ENCODE measurements at places on chromosomes 2 and 18.
A peak's percentile ranks its signal among the peaks of the same experiment; 100 is the strongest.

- DNase-seq, result no peak
These were observed 122.2 kb upstream of the ITGB6 start for GRCh38 chr2:160322320-160322719.

DNA sequence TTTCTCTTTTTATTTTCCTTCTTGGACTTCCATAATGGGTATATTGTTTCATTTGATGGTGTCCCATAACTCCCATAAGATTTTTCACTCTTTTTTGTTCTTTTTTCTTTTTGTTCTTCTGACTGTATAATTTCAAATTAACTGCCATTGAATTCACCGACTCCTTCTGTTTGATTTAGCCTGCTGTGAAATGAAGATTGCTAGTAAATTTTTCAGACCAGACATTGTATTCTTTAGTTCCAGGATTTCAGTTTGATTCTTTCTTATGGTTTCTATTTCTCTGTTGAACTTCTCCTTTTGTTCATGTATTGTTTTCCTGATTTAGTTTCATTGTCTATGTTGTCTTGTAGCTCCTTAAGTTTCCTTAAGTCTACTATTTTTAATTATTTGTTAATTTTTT lies 87.6 kb upstream of the SPOPL start:
- DNase-seq, result no peak

DNA sequence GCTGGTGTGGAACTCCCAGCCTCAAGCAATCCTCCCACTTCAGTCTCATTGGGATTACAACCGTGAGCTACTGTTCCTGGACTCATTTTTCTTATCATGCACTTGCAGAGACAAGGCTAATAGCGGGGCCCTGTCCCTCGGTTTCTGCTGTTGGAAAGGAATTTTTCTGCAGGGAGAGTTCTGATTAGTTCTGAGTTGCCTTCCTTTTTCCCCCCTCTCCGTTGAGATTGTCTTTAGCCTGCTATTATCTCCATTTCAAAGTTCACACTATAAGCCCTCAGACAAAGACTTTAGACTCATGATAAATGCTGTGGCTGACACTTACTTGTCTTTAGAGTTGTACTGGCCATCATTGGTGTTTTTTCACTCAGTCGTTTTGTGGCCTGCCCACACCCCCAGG lies 97.2 kb downstream of the NCOA1 start:
- DNase-seq, result no peak

- DNase-seq, result no peak
These were observed 57.3 kb upstream of the MBOAT2 start for GRCh38 chr2:9060819-9061218.

DNA sequence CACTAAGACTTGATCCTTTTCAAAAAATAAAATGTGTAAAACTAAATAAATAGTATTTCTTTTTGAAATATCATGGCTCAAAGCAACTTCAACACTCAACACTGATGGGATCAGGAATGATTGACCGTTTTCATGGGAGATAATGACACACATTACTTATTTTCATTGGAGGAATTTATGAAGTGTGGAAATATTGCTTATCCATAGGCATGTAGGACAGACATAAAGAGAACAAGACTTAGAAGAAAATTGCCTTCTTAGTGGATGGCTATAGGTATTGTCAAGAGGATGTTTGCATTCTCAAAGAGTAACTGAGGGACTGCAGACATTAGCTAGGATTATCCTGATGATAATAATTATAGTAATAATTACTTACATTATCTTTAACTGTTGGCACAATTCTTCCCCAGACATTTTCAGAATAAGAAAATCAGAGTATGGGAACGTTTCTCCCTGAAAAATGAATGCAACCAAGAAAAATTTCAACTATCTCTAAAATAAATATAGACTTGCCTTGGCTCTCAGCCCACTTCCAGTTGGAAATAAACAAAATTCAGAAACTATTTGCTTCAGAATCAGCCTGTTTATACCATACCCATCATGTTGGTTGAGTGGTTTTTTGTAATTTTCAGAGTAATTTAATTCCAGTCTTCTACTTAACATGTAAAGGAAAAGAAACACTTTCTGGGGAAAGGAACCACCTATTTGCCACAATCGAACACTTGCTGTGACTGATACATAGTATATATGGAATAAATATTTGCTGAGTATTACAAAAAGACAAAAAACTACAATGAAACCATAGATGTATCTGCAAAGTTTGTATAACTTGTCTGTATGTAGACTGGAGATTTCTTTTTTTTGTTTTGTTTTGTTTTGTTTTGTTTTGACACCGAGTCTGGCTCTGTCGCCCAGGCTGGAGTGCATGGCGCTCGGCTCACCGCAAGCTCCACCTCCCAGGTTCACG lies 165.7 kb downstream of the TMX3 start:
- DNase-seq, result no peak

DNA sequence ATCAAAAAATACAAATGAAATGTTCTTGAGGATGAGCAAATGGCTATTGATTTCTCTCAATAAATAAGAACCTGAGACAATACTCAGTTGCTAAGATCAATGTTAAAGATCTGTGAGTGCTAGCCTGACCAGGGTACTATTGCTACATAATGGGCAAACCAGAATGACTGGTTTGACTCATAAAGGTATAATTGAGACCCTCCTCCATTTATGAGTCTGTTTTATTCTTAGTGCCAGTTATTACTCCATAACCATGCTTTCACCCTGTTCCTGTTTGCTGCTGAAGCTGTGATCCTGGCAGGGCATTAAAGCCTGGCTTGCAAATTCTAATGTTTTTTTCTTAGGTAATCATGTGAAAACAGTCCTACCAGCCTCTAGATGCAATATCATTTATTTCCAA lies 56.6 kb upstream of the PPM1B start:
- no peak for DNase-seq

DNA sequence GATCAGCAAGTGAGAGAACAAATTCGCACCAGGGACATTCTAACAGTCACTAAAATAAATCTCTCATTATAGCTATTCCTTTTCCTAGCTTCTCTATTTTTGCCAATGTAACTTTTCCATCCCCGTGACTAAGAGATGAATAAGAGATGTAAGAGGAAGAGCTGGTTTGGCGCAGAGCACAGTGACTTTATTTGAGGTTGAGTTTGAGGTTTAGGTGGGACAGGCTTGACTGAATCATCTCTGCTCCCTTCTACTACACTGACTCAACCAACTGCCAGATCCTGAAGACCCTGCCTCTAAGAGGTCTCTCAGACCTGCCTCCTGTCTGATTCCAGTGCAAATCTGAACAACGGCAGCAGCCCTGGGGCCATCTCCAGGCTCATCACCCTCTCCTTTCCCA lies 28.0 kb downstream of the RFX8 start:
- DNase-seq, result no peak

GRCh38 chr18:57660961-57661360 lies 39.3 kb upstream of the NARS1 start:
- no peak for DNase-seq

DNA sequence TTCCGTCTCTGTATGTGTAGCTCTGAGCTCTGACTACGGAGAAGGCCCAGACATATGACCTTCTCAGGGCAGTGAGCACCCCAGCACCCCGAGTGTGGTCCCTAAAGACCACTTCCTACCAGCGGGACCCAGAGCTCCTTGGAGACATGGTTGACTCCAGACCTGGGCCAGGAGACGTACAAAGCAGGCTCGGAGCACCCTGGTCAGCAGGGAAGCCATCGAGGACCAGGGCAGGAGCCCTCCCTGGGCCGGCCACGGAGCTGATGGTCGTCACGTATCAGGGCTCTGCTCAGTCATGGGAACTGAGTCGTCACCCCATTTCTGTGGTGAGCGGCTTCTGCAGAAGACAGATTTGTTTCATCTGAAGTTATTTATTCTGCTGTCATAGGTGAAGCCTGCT lies 12.8 kb upstream of the NEU4 start:
- no peak for DNase-seq

- DNase-seq, result no peak
These were observed 59.6 kb upstream of the LTBP1 start for GRCh38 chr2:32887125-32887524.

GRCh38 chr18:47549021-47549540 lies 297.6 kb upstream of the SKOR2 start:
- no peak for DNase-seq

DNA sequence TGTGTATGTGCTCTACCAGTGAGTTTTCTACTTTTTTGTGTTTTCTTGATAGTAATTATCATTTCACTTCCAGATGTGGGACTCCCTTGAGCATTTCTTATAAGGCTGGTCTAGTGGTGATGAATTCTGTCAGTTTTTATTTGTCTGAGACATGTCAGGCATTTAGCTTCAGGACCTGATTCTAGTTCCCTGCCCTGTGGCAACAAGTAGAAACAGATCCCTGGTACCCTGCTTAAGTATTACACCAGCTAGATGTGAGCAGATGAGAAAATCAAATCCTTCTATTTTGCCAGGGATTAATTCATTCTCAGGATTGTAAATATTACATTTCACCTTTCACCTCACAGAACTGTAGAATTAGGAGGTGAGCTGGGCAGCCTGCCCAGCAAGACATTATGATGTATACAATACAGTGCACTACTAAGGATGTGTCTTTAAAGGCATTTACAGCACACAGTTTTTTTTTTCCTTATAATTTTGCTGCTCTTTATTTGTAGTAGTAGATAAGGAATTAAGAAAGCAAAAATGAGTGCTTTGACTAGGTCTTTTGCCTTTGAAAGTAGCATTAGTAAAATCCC lies 35.1 kb downstream of the GALM start:
- no peak for DNase-seq

GRCh38 chr18:10059610-10060468 lies 146.0 kb downstream of the VAPA start:
- DNase-seq, result no peak

DNA sequence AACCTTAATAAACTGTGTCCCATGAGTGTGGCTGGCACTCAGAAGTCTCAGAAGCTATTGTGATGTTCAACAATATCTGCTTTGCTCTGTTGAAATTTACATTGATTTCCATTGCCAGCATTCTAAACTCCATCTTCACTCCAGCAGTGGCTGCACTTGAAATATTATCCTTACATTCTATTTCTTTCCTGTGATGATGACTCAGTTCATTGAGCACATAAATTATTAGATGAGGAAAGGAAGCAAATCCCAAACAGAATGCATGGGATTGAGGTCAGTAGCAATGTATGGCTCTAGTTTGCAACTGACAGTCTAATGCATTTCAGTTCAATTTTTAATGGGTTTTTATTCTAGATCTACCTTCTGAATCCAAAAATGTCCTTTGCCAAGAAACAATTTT lies 92.4 kb upstream of the TTN start:
- no peak for DNase-seq

GRCh38 chr2:226497146-226497909 lies 302.3 kb downstream of the IRS1 start:
- no peak for DNase-seq

GRCh38 chr2:217993817-217994463 lies 8.9 kb downstream of the TNS1 start:
- peak; percentile 9 for DNase-seq

GRCh38 chr2:220646424-220646823 lies 925.7 kb downstream of the EPHA4 start:
- DNase-seq, result no peak

DNA sequence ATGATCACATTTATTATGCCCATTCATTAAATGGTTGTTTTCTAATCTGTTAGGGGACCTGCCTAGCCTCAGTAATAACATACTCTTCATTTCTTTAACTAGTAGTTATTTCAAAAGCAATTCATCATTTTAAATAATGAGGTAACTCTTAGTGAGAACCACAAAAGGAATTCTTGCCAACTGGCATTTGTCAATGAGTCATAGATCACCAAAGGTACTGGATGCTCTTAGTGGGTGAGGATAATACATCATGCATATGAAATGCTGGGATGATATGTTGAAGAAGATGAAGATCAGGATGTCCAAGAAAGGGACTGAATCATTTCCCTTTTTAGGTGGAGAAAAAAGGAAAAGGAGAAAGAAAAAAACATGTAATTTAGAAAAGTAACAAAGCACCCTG lies 826.2 kb upstream of the DDX18 start:
- DNase-seq, result no peak

DNA sequence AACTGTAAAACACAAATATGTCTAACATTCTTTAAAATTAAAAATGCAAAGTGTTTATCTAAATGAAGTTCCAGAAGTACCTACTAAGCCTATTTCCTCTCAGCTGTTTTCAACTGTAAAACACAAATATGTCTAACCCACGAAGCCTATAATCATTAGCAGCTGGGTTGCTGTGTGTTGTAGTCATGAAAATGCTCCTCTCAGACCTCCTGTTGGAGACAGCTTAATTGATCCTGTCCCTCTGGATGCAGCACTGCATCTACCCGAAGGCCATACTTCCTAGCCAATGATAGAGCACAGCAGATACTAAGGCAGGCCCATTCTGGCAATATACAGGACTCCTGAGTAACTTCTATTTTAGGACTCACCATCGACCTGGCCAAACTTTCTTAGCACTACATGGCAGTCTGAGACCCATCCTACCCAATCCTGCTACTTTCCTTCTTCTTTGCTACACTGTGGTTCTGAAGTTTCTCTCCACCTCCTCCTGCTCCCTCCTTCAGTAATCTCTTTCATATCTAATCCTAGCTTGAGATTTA lies 92.5 kb upstream of the RBBP8 start:
- no peak for DNase-seq

DNA sequence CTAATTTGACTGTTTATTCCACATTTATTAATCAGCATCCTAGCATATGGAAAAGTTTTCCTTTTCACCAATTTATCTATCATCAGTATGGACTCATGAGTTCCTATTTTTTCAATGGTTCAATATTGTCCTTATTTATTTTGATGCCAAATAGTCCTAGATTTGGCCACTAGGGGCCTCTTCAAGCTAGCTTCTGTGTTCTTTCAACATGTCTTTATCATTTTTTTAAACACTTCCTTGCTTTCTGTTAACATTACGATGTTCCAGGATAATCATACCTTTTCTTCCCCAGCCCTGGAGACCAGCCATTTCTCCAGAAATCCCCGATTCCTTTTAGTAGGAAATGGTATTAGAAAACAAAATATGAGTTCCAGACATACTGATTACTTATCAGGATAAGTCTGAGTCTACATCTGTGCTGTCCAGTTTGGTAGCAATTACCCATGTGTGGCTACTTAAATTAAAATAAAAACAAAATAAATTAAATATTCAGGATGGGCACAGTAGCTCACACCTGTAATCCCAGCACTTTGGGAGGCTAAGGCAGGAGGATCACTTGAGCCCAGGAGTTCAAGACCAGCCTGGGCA lies 70.6 kb downstream of the RPE start:
- no peak for DNase-seq

GRCh38 chr18:43571078-43571689 lies 293.9 kb upstream of the SYT4 start:
- no peak for DNase-seq

DNA sequence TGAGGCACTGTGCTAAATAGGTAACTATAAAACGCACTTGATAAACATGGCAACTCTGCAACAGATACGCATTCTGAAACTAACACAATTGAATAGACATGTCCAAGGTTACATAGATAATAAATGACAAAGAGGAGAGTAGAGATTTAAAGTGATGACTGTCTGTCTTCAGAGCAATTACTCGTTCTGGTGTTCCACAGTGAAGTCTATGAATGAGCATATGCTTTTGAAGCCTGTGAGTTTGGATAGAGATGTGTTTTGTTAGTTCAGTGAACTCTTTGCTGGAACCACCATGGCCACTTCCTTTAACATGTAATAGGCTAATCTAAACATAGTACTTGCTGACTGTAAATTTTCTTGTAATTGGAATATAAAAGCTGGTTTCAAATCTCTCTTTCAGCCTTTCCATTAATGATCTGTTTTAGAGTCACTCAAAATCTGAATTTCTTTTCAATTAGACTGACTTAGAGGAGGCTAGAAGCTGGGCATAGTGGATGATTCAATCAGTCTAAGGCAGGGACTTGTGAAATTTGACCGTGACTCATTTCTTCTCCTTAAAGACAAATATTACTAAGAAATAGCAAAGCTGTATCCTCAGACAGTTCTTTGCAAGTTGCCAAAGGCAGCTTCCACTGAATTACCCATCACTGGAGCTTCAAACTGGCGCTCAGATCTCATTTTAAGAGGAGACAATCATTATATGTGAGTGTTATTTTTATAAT lies 1130.1 kb upstream of the CELF4 start:
- no peak for DNase-seq

All from activated T-helper 9 cell treated with anti-CD3 and anti-CD28 coated beads, Interleukin-2, amount 50 U/mL, for 16 hours (primary cell).